ENCODE measurements at places on chromosomes 13 and 19.
A peak's percentile ranks its signal among the peaks of the same experiment; 100 is the strongest.

GRCh38 chr13:43472980-43473379 is 313.8 kb downstream of the ENOX1 start:
- no peak for DNase-seq

GRCh38 chr19:42328106-42328505 is 2.7 kb downstream of the MEGF8 start:
- no peak for DNase-seq

- no peak for DNase-seq
These were observed 4.9 kb downstream of the GSX1 start for GRCh38 chr13:27797228-27797624.

- DNase-seq: peak; percentile 93
These were observed at the start of gene ZNF846 for GRCh38 chr19:9768175-9769112. Gene ZNF846, minus strand, starts transcription at chr19:9768738. Its CDS starts 3,788 bp downstream, at chr19:9764950.

DNA sequence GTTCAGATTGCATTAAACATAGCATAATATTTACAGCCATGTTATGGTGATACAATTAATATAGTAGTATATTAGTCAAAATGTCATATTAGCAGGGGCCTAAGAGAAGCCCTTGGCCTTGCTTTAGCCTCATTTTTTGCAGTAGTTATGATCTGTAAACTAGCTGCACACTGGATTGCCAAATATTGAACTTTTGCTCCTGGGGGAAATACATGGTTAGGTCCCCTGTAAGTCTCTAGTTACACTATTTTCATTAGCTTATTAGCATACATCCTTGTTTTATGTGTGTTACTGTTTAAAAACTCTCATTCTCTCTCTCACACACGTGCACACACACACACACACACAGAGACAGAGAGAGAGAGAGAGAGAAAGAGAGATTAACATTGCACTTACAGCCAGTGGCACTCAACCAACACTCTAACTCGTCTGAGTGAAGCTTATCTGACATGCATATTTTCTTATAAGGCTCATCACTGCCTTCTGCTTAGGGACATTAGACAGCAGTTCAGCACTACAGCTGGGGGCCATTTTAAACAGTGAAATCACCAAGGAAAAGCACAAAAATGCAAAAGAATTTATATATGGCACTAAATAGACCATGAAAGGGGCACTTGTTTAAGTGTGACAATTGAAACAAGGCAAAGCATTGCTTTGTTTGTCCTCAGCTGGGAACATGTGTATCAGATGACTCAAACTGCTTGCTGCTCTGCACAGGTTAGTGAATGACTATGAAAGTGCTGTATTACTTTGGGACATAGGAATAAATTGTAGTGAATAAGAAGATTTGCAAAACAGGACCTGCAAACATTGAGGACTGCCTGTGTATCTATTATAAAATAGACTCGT is 278.7 kb downstream of the GPC6 start:
- DNase-seq: no peak

- DNase-seq: peak; percentile 92
These were observed 22.2 kb downstream of the FAM187B start for GRCh38 chr19:35206379-35206778.

- no peak for DNase-seq
These were observed 10.2 kb downstream of the CEACAM18 start for GRCh38 chr19:51488491-51488890.
